ENCODE measurements at places on chromosomes 5 and 9.
A peak's percentile ranks its signal among the peaks of the same experiment; 100 is the strongest.

DNA sequence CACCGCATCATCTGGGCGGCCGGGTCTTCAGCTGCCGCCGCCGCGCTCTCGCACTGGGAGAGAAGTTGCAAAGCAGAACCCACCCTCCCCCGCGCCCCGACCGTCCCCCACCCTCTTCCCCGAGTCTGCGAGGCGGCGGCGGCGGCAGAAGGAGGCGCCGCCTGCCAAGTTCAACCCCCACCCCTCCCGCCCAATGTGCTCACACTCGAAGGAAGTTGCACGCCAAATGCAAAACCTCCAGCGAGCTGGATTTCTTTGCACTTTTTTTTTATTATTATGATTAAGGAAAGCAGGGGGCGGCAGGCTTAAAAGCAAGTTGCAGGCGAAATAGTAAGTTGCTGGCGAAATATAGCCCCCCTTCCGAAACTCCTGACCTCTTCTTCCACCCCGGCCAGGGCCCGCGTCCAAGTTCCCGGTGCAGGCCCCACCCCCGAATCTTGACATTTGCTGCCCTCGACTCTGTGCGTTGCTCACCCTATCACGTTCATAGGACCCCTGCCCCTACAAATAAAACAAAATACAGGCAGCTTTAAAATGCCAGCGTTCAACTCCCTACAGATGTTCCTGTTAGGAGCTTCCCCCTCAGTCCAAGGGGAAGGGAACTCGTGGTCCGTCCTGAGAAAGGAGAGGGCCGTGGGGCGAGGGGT is 1.1 kb upstream of the NR3C1 start:
- peak; percentile 84 for DNase-seq

- DNase-seq: peak; percentile 91
Measured at GRCh38 chr5:73540192-73540591, 25.2 kb downstream of the ANKRA2 start.

DNA sequence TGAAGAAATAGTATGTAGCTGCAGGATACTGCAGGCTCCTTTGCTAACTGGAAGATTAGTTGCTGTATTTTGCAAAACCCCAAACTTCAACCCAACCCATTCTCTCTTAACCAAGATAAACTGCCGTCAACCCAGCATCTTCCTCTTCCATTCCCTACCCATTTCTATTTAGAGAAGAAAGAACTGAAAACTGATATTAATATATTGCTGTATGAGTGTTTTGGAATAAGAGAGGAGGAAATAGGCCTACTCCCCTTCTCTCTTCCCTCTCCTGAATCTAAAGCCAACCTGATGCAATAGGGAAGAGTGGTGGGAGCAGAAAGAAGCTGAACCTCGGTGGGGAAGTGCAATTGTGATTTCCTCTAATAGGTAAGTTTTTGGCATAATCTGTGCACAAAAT is 83.7 kb downstream of the TMEM215 start:
- DNase-seq: no peak

DNA sequence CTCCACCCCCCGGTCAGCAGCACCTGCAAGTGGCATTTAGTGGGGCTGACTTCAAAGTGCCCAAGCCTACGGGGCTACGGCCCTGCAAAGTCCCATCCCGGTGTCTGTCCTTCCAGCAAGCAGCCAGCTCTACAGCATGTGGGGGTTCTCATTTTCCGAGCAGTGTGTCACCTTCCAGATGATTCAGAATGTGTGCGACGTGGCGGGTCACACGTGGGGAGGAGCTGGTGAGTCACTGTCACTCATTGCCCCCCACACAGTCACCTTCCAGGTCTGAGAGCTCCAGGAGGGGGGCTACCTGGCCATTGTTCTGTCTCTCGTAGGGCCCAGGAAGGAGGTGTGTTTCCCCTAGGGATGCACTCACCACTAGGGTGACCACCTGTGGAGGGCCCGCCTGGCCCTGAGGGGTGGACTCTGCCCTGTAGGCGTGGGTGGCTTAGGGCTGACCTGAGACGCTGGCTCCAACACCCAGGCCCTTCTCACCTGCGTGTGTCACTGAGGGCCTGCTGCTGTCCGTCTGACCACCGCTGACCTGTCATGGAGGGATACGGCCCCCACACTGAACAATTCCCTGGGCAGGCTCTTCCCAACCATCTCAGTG is 70.2 kb downstream of the SEMA4D start:
- no peak for DNase-seq

DNA sequence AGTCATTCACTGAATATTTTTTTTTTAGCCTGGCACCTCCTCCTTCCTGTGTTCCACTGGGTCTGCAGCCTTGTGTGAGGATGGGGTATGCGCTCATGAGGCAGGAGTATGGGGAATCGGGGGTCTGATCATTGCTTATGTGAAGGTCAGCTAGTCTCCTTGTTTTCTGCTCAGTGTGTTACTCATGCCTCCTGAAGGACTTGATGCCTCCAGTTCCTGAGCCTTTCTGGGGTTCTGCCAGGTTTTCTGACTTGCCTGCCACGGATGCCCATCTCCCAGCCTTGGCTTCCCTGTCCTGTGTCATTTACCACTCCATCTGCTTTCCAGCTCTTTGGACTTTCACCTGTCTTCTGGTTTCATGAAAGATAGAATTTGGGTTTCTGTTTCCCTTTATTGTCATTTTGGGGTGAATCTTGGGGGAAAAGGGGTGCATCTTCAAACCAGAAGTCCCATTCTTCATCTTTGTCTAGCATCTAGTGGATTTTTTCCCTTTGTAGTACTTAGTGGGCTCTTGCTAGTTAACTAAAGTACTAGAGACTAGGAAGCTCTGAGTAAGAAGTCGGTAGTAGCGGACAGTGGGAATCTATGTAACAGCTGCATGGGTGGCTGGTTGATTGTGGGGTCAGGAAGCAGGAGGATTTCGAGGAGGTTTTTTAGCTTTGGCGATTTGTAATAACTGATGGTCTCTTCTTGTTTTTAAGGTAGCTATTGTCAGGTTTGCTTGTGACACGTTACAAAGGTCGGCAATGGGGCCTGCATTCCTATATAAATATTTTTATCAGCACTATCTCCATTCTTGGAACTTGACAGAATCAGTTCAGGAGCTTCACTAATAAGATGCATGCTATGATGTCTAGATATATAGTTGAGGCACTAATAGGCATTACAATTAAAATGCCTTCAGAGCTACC is 8.2 kb downstream of the OTULIN start:
- DNase-seq: no peak

GRCh38 chr9:70506159-70506558 is 91.7 kb upstream of the KLF9 start:
- no peak for DNase-seq

- DNase-seq: peak; percentile 27
Measured at GRCh38 chr9:13717322-13718054, 438.0 kb upstream of the MPDZ start.

DNA sequence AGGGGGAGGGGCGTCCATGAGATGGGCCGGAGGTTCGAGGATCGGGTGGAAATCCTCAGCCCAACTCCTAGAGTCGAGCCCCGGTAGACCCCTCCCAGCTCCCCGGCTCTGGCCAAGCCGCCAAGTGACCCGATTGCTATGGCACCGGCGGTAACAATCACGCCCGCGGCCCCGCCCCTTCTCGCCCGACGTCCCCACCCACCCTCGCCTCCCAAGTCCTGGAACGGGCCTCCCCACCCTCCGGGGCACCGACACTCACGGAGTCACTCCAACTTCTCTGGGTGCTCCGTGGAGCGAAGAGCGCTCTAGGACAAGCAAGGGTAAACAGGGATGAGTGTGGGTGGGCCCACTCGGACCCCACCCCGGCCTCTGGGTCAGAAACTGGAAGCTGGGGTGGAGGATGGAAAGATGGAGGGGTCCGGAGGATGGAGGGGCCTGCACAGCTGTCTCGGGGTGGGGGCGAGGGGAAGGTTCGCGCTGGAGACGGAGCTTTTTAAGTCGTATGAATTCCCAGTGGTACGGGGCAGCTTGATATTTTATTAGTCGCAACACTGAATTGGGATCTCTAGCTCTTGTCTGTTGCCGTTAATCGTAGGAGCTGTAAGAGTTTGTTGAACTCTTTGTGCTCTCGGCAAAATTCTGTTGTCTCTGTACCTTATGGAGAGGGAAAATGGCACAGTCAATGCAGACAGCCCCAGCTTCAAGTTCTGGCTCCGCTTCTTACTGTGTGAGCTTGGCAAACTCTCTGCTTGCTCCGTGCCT is at the start of gene SPACA9:
TSS of gene SPACA9 (plus strand) at position 204 of the 762 bp plus-strand sequence. CDS start 5,050 bp downstream, outside the sequence.
- DNase-seq: peak; percentile 17

DNA sequence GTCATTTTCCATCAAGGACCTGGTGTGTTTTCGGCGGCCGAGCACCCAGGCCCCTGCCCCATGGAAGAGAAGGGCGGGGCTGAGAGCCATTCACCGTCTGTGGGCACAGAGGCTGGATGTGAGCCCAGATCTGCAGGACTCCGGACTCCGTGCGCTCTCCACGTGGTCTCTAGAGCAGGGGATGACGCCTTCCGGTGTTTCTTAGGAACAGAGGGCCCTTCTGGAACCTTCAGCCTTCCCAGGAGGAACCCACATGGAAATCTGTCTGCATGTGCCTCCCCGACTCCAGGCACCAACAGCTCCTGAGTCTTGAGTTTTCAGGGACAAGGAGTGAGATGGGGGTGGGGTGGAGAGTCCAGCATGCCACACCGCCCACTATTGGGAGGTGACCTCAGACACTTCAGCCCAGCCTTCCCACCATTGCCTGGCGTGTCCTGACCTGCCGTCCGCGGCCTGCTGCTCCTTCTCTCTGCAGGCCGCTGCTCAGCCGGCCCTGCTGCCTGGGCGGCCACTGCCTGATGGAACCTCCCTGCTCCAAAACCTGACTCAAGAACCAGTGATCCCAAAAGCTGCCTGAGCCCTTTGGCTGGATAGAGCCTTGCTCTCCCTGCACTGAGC is 2.4 kb upstream of the RXRA start:
- peak; percentile 65 for DNase-seq

DNA sequence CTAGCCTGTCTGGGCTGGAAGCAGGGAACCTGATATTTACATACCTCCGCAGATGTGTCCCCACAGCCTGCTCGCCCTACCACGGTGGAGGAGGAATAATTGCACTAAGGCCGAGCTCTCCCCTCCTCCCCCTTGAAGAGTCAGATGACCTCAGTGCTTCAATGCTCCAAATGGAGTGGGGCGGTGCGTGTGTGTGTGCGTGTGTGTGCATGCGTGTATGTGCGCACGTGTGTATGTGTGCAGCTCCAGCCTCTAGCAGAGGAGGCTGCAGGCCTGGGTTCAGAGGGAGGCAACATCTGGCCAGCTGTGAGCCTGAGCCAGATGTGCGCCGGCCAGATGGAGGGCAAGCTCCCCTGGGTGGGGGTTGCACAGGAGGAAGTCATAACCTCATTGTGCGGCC is 90.5 kb downstream of the NRG2 start:
- no peak for DNase-seq

DNA sequence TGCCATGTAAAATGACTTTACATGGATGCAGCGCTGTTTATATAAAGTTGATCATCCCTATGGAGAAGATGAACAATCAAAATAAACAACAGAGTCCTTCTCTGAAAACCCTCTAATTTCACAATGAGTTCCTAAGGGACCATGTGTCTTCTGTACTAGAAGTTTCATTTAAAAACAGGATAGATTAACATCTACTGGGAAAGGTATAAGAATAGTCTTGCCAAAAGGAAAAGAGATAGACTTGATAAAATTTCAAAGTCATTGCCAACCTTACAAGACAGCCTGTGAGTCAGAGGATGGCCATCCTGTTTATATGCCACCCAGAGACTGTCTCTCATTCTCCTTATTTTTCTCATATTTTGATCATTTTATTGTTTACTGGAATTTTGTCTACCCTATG is 367.1 kb upstream of the PDE4D start:
- no peak for DNase-seq

GRCh38 chr5:31033295-31033694 is 160.2 kb upstream of the CDH6 start:
- peak; percentile 79 for DNase-seq

- peak; percentile 97 for DNase-seq
Measured at GRCh38 chr9:2816476-2817141, 27.3 kb downstream of the PUM3 start.

DNA sequence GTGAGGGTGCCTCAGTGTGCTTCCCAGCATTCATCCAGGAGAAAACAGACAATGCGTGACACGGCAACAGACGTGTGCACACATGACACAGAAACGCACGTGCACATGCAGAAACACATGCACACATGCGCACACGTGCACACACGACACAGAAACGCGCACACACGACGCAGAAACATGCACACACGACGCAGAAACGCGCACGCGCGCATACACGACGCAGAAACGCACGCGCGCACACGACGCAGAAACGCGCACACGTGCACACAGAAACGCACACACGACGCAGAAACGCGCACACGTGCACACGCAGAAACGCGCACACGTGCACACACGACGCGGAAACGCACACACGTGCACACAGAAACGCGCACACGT is 16.5 kb downstream of the TPPP start:
- DNase-seq: no peak

DNA sequence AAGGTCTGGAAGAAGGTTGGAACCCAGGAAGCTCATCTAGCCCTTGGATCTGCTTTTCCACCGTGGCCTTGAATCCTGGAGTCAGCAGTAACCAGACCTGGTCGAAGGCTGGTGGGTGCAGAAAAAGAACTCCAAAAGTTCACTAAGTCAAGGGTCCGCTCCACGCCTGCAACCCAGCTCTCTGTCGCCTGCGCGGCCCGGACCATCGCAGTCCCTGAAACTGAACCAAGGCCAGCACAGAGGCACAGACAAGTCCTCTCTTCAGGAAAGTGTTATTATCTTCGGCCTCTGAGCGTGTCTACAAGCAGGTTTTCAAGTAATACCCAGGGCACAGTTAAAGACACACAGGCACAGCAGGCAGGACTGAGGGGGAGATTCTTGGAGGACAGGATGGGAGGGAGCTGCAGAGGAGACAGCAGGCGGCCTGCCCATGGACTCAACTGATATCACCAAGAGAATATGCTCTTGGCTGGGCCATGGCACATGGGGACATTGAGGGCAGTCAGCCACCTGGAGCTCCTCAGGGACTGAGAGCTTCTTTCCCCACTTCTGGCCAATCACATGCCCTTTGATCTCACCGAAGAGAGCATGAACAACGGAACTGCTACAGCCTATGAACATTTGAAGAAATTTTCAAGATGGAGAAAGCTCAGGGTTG is 45.8 kb upstream of the SEMA4D start:
- DNase-seq: no peak

- no peak for DNase-seq
Measured at GRCh38 chr9:27462434-27462833, 61.7 kb upstream of the IFNK start.

DNA sequence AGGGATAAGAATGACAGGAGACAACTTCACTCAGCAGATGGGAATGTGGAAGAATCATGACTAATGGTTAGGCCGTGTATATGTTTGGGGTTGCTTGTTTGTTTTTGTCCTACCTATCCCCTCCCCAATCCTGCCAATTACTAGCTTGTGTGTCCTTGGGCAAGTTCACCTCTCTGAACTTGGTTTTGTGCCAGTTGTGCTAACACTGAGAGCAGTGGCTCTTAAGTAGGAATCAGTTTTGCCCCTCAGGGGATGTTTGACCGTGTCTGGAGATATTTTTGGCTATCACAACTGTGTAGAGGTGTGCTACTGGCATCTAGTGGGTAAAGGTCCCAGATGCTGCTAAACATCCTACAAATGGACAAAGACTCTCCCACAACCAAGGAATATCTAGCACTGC is 287.0 kb downstream of the DMRT2 start:
- no peak for DNase-seq

DNA sequence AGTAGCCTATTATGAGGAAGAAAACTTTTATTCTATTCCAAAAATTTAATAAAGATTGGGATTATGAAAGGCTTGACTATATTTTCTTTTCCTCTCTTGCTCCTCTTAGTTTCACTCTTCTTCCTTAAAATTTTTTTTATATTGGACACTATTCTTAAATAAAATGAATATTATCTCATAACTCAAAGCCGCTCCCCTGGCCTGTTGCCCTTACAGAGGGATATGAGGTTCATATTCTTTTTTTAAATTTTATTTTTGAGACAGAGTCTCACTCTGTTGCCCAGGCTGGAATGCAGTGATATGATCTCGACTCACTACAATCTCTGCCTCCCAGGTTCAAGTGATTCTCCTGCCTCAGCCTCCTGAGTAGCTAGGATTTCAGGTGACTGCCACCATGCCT is 106.8 kb upstream of the MPDZ start:
- DNase-seq: no peak

Data from astrocyte (in vitro differentiated cells and primary cell).